ENCODE measurements at places on chromosomes 12 and 14.

DNA sequence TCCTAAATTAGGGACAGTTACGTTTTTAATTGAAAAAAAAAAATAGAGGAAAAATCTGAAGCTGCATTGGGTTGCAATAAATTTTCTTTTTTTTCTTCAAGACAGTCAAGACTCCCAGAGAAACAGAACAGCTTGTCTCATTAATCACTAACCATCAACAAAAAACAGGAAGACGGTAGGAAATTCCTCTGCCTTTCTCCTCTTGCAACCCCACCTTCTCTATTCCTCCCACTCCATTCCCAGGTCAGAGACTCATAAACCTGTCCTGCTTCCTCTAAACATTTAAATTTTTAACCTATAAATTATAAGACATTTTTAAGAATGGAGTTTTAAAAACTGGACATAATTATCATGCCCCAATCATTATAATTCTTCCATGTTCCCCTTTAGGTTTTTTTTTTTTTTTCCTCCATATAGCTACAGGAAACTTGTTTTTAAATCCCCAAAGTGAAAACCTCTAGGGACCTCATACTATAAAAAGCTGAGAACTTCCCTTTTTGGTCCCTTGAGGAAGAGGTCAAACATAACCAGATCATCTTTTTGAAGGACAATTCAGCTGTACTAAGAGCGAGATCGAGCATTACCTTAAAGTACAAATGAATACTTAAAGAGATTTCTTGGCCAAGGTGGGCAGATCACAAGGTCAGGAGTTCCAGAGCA lies 36.0 kb downstream of the CPM start:
- no peak for DNase-seq

DNA sequence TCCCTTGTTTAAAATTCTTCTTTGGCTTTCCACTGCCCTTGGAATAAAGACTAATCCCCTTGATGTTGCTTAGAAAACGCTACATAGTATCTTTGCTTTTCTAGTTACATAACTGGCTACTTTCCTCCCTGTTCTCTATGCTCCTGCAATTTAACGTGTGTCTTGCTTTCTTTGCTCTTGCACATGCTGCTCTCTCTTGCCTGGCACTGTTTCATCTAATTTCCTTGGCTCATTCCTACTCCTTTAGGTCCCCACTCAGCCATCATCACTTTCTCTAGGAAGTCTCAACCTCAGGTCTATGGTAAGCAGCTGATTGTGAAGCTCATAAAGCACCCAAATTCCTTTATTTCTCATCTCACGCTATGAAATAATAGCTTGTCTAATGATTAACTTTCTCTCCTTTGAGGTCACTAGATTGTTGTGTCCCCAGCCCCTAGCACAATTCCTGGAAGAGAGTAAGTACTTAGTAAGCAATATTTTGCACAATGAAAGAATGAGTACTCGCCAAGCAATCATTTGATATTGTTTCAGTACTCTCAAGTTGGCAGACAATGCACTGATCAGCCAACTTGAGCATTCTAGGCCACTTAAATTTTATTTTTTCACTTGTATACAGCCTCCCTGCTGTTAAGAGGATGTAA lies 3.3 kb downstream of the ALDH6A1 start:
- DNase-seq, result no peak

DNA sequence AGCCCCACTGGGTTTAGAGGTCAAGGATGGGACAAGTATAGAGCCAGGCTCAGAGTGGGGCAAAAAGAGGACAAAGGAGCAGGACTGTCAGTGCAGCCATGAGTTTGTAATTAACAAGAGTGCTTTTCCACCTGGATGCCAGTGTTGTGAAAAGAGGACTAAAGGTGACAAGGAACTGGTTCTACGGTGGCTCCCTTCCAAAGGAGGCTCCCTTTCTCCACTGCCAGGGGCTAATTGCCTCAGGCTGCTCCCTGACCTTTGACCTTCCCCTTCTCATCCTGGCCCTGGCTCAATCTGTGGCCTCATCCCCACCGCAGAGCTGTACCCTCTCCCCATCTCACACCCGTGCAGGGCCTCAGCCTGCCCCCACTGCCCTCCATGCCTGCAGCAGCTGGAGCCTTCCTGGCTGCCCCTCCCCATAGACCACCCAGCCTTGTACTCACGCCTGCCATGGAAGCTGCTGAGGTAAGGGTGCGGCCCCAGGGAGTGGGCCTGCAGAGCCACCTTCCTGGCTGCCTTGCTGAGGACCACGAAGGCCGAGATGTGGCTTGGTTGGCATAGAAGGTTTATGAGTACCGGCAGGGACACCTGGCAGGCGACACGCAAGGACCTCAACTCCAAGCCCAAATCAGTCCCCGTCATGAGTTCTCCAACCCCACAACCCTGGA lies 24.8 kb upstream of the FKBP4 start:
- DNase-seq, result no peak

- no peak for DNase-seq
These were observed 965.3 kb downstream of the AACS start for GRCh38 chr12:126030573-126030972.

DNA sequence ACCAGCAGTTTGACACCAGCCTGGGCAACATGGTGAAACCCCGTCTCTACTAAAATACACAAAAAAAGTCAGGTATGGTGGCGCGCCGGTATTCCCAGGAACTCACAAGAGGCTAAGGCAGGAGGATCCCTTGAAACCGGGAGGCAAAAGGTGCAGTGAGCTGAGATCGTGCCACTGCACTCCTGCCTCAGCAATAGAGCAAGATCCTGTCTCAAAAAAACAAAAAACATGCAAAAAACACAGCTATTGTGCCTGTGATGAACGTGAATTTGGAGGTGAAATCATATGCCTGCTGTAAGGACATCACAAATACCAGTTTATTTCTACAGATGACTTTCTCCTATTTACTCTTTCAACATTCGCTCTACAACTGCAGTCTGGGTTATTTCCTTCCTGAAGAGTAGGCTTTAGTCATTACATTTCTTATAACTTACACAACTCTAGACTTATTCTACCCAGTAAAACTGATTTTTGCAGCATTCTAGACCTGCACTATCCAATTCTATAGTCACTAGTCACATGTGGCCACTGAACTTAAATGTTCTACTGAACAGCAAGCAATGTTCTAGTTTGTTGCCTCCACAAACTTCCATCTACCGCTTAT lies 48.3 kb downstream of the HNRNPC start:
- DNase-seq, result no peak

GRCh38 chr12:4908684-4909409 lies 858 bp upstream of the KCNA1 start:
- DNase-seq, result no peak

DNA sequence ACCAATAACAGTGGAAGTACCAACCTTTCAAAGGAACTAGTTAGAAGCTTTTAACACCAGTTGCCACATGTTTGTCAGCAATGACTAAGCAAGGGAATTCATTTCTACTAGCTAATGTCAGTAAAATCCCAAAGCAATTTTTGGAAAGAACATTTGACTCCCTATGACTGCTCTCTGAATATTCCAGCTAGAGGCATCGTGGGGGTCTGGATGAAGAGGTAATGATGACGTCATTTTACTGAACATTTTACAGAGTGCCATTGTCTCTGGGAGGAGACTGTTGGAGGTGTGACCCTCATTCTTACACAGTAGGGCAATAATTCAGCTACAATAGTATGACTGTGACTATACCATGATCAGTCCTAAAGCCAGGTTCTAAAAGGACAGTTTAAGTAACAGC lies 204.8 kb downstream of the ITPR2 start:
- DNase-seq, result no peak

DNA sequence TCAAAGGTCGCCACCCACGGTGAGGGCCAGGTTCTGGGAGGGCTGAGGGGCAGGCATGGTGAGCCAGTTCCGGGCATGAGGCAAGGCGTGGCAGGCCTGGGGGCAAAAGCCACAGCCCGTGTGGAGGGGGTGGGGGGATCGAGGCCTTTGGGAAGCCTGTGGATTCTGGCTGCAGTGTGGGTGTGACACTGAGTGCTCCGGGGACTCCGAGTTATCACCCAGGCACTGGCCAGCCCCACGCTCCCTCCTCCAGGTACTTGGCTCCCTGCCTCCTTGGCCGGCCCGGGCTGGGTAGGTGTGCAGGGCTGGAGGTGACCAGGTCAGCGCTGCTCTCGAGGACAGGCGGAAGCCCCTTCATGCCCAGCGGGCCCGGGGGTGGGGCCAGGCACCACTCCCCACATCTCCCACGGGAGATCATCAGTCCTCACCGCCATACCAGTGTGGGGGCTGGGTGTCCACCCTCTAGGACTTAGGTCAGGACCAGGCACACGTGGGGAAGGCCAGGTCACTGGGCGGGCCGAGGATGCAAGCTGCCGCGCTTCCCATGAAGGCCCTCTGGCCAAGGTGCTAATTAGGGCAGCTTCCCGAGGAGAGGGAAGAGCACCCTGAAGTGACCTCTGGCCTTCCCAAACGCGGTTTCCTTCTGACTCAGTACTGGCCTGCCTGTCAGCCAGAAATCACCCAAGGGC lies 34.1 kb upstream of the TDRD9 start:
- no peak for DNase-seq

DNA sequence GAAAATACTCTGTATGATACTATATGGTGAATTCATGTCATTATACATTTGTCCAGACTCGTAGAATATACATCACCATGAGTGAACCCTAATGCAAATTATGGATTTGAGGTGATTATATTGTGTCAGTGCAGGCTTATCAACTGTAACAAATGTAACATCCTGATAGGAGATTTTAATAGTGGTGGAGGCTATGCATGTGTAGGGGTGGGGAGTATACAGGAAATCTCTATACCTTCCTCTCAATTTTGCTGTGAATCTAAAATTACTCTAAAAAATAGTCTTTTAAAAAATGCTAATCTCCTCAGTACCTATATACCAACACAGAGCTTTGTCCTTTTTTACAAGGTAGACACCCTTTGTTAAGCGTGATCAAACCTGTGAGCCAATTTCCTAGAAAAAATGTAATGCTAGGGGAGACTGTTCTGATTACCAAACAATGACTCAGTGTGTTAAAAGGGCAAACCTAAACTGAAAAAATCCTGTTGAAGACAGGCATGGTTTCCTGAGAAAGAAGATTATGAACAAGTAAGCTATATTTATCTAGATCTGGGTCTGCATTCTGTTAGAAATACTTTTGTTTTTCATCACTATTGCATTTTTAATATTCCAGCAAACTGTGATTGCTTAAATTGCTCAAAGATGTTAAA lies 170.9 kb downstream of the DUSP6 start:
- no peak for DNase-seq

DNA sequence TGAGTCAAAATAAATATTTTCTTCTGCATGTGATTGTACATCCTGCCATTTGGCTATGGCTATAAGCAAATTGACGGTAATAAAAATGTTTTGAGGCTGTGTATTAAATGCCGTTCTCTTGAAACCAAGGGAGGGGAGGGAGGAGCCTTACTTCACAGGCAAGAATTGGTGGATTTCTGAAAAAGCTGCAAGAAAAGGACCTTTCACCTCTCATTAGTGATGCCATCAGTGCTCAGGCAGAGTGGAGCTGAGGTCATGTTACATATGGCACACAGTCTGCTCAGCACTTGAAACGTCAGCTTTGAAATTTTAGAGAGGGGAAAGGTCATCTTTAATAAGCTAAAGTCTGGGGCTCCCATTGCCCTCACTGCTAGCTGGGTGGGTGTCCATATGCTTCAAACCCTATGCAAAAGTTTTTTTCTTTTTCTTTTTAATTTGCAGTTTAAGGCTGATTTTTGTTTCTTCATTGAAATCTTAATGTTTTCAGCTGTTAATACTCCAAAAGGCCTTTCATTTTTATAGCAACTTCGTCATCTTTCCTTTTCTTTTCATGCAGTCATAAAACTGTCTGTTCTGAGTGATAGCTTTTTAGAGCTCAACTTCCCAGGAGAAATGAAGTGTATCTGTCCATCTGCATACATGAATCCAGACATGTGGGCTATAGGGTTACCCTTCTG lies 9.8 kb upstream of the SIX1 start:
- DNase-seq, result no peak

- DNase-seq, result no peak
These were observed 31.4 kb upstream of the TOMM20L start for GRCh38 chr14:58364316-58364715.

DNA sequence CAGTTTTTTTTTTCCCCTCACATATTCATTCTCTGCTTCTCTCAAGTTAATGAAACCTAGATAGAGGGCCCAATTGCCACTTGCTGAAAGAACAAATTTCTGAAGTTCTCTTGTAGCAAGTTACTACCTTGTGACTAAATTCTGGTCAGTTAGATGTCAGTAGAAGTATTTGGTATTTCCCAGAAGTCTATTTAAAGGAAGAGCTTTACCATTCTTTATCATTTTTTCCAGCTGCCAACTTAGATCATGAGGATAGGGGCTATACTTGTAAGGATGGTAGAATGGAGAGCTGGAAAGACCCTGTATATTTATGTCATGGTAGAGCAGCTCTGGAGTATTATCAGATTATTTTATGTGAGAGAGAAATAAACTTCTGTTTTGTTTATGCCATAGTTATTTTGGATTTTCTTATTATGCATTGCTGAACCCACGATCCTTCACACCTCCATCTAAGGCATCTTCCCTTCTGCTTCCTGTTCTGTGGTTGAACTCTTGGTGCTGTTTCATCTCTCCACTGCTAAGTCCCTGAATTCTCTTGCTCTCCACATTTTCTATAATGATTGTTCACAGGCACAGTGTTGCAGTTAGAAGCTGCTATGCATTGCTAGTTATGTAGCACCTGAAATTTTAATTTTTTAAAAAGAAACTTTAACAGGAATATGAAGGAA lies 25.9 kb downstream of the FUT8 start:
- DNase-seq, result no peak

GRCh38 chr12:93552427-93552826 lies 20.0 kb upstream of the SOCS2 start:
- DNase-seq, result no peak

DNA sequence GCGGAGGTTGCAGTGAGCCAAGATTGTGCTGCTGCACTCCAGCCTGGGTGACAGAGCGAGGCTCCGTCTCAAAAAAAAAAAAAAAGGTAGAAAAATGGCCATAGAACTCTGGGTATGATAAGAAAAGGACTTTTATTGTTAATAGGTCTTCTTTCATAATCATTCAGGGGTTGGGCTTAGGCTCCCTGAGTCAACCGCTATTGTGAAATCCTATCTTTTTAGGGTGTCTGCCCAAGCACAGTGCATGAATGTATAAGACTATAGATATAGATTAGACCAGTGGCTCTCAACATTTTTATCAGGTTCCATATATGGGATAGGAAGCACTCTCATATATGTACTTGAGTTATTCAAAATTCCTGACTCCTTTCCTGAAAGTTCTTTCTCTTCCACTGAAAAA lies 48.7 kb upstream of the USP15 start:
- DNase-seq, result no peak

GRCh38 chr12:24201258-24201970 lies 251.9 kb upstream of the SOX5 start:
- DNase-seq, result no peak

DNA sequence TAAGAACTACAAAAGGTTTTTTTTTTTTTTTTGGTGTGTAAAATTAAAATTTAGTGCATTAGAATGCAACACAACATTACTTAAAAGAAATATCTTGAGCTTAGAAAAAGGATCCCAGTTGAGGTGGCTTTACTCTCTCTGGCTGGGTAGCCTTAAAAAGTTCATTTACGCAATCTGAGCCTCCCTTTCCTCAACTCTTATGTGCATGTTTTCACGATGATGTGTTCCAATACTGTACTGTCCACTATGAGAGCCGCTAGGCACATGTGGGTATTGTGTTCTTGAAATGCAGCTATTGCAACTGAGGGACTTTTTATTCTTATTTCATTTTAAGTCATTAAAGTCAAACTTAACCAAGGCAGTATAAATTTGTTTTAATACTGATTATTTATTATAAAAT lies 460.9 kb upstream of the SYT1 start:
- DNase-seq, result no peak
